Hypothalamus (tissue), 51 donors: ENCODE measurements at places on chromosomes 5 and 9.

DNA sequence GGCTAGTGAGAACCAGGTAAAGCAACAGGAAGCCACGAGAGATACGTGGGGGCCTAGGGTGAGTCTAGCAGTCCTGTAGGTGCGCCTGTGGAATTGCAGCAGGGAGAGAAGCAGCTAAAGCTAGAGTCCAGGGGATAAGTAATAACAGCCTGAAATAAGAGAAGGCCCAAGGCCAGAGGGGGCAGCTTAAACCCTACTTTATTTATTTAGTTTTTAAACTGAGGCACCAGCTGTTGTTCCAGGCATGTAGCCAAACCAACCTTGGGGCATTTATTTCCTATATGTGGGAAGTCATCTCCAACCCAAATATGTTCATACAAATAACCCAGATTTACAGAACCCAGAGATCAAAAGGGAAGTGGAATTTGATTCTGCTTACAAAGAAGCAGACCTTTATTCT lies 93.5 kb downstream of the GLDC start:
- no peak for DNase-seq

- no peak for DNase-seq
Observed at GRCh38 chr9:95107001-95107749, 210.3 kb downstream of the FANCC start.

- DNase-seq = no peak
Observed at GRCh38 chr5:133251296-133252132, 199.7 kb downstream of the HSPA4 start.

DNA sequence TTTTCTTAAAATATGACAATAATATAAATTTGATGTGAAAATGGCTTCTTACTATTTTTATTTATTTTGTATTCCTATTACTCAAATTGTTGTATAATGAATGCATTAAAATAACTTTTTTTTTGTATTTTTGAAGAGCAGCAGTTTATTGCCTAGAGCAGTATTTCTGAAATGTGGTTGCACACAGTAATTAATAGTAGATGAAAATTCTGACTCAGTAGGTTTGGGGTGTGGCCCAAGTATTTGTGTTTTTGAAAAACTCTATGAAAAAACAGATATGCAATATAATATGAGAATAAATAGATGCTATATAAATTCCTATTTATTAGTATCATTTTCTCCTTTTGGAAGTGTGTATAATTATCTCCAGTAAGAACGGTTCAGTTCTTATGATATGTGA lies 2225.3 kb upstream of the C9orf72 start:
- DNase-seq = no peak

GRCh38 chr5:53792338-53792737 lies 231.9 kb downstream of the NDUFS4 start:
- DNase-seq = no peak

- no peak for DNase-seq
Observed at GRCh38 chr5:149412783-149413476, 33.8 kb upstream of the IL17B start.

DNA sequence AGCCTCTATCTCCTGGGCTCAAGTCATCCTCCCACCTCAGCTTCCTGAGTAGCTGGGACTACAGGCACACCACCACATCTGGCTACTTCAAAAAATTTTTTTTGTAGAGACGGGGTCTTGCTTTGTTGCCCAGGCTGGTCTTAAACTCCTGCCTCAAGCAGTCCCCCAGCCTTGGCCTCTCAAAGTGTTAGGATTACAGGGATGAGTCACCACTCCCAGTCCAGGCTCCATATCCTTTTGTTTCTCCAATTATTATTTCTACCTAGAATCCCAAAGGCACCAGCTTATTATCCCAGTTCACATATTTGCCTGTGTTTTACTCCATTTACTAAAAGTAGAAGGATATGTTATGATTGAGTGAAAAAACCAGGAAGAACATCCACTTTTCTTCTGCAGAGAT lies 84.9 kb downstream of the TEK start:
- no peak for DNase-seq

GRCh38 chr5:1553539-1554409 lies 30.0 kb upstream of the LPCAT1 start:
- no peak for DNase-seq

GRCh38 chr5:148817606-148818005 lies 8.8 kb upstream of the ADRB2 start:
- no peak for DNase-seq

DNA sequence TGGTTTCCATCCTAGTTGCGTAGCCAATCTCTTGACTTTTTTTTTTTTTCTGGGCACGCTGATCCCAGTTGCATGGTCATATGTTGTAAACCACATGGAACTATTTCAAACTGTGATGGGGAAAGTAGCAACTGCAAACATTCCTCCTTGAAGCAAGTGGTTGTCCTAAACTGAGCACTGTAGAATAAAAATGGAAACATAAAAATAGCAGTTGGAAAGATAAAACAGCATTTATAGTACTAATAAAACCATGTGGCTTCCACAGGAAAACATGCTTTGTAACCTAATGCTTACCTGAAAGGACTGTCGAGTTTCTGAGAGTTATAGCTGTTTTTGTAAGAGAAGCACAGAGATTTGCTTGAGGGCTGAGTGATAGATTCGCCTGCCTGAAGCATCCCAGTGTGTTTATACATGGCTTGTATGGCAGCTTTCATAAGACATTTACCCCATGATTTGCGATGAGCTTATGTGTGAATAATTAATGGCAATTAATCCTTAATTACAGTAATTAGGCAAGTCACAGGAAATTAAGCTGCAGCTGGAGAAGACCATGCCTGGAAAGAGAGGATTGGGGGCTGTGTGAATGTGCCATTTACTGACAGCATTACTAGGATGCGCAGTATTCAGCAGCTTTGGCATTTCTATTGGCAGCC lies 136.5 kb downstream of the PBX3 start:
- no peak for DNase-seq

DNA sequence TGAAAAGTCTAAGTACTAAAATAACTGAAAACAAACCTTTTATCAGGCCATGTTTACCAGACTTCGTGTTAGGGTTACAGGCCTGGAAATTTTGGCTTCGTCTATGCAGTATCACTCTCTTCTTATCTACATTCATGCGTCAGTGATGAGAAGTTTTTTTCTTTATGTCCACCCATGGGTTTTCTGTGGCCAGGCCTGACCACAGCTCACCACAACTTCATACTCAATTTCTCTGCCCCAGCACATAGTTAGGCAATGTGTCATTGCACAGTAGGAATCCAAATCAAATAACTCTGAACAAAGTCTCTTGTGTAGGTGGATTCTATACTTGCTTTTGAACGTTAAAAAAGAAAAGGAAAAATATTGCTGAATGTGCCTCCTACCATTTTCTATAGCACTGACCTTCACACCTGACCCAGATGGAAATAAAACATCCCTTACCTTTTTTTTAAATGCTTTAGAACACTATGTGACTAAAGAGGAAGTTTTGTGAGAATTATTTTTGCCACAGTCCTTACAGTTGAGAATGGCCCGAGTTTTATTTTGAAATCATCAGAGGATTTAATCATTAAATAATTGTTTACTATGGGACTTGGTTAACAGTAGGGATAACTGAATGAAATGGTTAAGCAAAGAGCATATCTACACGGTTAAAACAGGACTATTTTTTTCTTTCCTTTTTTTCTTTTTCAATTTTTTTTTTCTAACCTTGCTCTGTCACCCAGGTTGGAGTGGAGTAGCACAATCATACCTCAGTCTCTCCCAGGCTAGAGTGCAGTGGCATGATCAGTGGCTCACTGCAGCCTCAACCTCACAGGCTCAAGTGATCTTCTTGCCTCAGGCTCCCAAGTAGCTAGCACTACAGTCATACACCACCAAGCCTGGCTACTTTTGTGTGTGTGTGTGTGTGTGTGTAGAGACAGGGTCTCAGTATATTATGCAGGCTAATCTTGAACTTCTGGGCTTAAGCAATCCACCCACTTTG lies 1247.0 kb upstream of the ACO1 start:
- no peak for DNase-seq

DNA sequence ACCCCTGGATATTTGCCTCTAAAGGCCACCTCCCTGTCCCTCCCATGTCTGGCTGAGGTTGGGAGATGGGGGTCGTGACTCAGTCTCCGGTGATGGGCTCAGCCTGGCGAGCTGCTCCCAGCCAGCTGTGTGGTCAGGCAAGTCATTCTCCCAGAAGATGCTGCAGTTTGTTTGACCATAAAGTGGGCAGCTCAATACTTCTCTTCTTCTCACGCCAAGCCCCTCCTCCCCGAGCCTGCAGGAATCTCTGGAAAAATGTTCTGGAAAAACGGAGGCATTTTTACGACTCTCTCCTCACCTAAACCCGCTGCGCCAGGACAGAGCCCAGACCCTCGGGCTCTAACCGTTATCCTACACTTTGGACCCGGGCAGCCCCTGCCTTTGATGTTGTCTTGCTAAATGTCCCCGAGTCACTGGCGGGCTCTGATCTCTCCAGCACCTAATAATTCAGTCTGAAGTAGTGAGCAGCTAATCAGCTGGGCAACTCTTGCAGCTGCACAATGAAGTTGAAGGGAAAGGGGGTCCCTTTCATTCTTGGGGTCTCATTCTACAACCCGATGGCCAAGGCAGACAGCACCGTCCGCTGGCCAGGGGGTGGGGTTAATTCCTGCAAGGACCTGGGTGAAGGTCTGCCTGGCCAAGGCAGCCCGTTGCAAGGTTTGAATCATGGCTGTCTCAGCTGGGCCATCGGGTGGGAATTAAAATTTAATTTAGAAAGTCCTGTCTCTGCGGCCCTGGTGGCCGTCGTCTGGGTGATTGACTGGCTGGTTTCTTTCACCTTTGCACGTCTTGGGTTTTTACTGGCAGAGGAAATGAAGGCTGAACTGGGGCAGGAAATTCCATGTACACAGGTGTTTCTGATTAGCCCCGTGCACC lies 12.3 kb downstream of the DCANP1 start:
- no peak for DNase-seq

- DNase-seq = no peak
Observed at GRCh38 chr9:77851882-77852595, 179.6 kb downstream of the GNAQ start.

DNA sequence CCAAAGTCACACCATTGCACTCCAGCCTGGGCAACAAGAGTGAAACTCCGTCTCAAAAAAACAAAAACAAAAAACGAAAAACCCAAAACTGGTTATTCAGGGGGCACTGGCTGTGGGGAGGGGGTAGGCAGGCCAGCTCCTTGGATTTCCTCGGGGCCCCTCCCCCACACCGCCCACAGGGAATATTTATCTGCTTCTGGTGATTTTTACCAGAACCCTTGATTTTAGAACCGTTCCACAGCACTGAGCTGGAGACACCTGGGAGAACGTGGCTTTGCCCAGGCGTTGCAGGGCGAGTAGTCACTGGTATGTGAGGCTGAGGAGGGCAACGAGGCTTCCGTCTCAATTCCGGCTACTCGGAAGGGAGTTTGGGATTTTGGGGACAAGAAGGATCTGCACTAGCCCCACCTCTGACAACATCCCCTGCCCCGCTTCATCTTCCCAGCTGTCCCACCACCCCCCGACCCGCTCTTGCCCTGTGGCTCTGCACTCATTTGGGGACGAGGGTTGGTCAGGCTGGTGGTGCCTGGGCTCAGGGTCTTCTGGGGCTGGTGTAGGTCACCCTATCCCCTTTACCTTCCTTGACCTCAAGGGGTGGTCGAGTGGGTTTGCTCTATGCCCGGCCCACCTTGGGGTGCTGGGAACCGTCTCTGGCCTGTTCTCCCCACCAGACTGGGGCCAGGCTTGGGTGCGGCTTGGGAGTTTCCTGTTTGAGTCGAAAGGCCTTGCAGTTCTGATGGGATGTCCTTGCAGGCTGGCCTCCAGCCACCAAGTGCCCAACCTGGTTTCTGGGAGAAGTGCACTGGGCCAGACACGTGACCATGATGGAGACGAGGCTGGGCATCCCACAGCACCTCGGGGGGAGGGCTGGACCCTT lies 3.5 kb downstream of the AHRR start:
- DNase-seq = no peak

DNA sequence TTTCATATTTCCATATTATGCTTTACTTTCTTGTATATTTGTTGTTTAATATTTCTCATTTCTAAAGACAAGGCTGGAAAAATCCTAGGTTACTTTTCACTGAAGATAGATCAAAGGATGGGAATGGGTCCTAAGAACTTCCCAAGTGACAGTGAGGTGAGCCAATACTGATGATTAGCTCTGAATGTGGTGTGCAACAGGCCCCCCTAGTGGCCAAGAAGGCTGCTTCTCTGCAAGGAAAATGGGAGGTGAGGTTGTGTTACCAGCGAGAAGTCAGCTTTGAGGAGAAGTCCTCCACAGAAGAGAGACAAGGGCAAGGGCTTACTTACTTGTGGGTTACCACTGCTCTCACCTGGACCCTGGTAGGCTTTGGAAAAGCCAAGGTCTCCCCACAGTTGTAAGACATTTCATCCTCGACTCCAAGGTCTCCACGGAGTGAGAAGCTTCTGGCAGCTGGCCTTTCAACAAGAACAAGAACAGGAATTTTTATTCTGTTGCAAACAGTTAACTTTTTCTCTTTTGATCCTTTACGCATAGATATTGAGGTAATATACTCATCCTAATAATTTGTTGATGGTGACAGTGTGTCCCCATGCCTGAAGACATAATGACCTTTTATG lies 69.9 kb downstream of the MAMDC2 start:
- no peak for DNase-seq

DNA sequence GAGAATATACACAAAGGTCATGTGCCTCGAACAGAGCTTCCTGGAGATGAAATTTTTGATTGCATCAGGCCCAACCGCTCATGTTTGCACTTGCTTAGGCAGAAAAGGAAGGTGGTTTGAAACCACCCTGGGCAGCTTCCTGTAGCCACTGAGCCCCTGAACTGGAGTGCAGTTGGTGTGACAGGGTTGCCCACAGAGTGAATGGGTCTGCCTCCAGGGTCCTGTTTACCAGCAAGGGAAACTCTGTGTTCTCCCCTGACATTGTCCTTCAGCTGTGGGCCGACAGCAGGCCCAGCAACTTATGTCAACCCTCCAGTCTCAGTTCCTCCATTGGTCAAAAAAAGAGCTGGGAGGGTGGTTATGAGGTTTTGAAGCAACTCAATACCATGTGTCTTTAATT lies 289.6 kb downstream of the KIF4B start:
- no peak for DNase-seq

GRCh38 chr9:18447541-18447940 lies 26.4 kb upstream of the ADAMTSL1 start:
- no peak for DNase-seq

GRCh38 chr5:35826554-35826953 lies 30.1 kb upstream of the IL7R start:
- DNase-seq = no peak

DNA sequence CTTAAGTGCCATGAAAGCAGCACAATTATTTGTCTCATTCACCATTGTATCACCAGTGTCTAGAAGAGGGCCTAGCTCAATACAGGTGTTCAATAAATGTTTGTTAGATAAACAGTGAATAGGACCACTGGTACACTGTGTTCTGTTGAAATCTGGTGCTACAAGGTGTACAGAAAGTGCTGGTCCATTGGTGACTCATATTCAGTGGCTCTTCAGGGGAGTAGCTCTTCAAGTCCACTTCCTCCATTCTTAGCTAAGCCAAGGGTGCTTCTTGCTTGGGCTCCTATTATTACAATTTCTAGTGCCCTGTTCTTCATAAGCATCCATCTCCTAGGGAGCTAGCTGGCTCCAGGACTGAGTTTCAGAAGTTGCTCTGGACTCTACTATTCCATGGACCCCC lies 6.4 kb upstream of the FCHO2 start:
- DNase-seq = no peak

GRCh38 chr9:76451234-76451633 lies 7.7 kb upstream of the GCNT1 start:
- DNase-seq = no peak
